ENCODE measurements at places on chromosomes 2 and 18.

DNA sequence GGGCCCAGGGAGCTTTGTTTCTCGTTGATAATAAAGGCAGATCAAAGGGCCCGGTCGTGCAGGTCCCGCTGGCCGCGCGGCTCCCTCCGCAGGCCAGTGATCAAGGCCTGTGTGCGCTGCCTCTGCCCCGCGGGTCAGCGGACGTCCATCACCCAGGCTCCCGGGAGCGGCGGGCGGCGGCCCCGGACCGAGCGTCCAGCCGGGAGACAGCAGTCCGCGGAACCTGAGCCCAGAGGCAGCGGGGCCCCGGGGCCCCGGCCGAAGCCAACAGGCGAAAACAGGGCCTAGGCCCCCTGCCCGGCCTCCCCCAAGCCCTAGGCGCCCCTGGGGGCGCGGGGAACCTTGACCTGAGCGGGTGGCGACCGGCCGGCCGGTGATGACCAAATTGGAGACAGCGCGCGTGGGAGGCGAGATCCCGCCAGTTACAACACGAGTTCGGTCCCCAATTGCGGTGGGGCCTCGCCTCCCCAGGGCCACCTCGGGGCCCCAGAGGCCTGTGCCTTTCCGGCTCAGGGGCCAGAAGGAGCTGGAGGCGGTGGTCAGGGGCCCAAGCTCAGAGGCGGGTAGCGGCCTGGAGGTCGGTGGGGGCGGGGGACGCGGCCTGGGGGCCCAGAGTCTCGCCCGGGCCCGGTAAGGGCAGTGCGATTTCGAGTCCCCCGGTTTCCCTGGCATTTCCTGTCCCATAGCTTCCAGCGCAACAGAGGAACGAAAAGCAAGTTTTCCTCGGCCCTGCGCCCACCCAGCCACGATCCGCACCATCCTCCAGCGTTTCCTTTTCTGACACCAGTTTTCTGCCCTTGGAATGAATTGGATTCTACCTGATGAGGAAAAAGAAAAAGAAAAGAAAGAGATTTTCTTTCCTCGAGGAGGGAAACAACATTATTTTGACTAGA is 5.9 kb downstream of the SP9 start:
- no peak for DNase-seq

DNA sequence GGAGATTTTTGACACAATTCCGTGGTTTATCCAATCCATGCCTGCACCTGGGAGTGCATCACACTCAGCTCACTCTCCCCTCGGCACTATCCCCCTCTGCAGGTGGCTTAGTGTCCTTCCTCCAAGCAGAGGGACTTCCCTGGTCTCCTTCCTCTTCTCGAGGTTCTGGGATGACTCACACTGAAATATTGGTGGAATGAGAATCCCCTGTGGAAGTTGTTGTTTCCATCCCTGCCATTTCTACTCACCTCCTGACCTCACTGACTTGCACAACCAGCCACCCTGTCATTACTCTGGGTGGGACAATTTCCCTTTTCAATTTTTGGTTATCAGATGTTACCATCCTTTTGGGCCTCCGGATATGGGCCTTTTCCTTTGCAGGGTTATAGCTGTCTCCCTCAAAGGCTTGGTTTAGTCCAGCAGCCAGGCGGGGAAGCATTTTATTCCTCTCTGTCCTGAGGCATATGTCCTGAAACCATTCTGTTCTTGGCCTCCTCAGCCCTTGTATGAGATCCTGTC is 59.9 kb downstream of the PTPRM start:
- DNase-seq = no peak

- no peak for DNase-seq
Measured at GRCh38 chr18:51089691-51090090, 59.7 kb downstream of the SMAD4 start.

- no peak for DNase-seq
Measured at GRCh38 chr2:95054016-95054415, 28.5 kb downstream of the MAL start.

GRCh38 chr18:59279193-59279592 is 5.9 kb upstream of the RAX start:
- DNase-seq = no peak

DNA sequence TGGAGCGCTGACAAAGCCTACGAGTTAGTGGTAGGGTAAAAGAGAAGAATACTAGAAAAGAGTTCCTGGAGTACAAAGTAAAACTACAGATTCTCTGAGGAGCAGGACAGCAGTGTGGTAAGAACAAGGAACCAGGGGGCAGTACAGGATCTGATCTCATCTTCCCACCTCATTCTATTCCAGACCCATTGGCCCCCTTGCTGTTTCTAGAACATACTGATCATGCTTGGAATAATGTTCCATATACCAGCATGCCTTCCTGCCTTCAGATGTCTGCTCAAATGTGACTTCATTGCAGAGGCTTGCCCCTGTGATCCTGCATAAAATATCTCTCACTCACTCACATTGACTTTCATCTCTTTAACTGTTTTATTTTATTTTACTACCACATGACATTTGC is 19.3 kb downstream of the MSGN1 start:
- DNase-seq = no peak

- DNase-seq = peak; percentile 81
Measured at GRCh38 chr2:39778775-39779340, at the start of gene THUMPD2. Gene THUMPD2 (minus strand): TSS chr2:39779258. CDS start chr2:39779239, 19 bp downstream.

GRCh38 chr18:13551841-13552733 is 174.3 kb downstream of the FAM210A start:
- no peak for DNase-seq

- peak; percentile 38 for DNase-seq
Measured at GRCh38 chr2:58895857-58896256, 654.7 kb upstream of the FANCL start.

- no peak for DNase-seq
Measured at GRCh38 chr2:233807966-233808935, 30.1 kb downstream of the MROH2A start.

- no peak for DNase-seq
Measured at GRCh38 chr2:134452042-134452733, 198.3 kb downstream of the MGAT5 start.

GRCh38 chr18:62325806-62326645 is 916 bp downstream of the TNFRSF11A start:
- no peak for DNase-seq

GRCh38 chr2:155748131-155748530 is 584.4 kb downstream of the NR4A2 start:
- no peak for DNase-seq

- no peak for DNase-seq
Measured at GRCh38 chr2:38823386-38823785, 45.4 kb downstream of the GEMIN6 start.

- DNase-seq = no peak
Measured at GRCh38 chr2:196233021-196233804, 61.8 kb upstream of the STK17B start.

GRCh38 chr2:172516299-172516698 is 39.6 kb upstream of the PDK1 start:
- no peak for DNase-seq

DNA sequence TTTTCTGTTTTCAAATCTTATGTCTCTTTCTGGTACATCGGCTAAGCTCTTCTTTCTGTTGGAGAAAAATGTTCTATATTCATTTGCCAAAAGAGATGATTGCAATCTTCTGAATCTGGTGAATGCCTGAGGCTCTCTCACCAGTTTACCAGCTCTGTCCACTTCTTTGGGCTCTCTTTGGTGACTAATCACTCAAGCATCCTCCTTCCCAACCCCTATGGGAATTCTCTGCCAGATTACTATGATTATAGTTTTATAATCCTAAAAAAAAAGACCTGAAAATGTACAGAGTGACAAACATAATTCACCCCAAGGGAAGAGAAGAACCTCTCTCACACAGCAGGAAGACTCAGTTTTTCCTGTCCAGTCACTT is 187.3 kb downstream of the CAMKMT start:
- DNase-seq = no peak

GRCh38 chr2:129865976-129866375 is 113.5 kb upstream of the RAB6C start:
- DNase-seq = no peak

All from heart right ventricle (tissue), 16 donors.